ENCODE measurements at places on chromosomes 1 and 21.

GRCh38 chr1:39954870-39955546 is at the start of gene MFSD2A:
Gene MFSD2A (plus strand): TSS chr1:39955145. CDS start chr1:39955293, 148 bp downstream.
- DNase-seq: peak; percentile 93

DNA sequence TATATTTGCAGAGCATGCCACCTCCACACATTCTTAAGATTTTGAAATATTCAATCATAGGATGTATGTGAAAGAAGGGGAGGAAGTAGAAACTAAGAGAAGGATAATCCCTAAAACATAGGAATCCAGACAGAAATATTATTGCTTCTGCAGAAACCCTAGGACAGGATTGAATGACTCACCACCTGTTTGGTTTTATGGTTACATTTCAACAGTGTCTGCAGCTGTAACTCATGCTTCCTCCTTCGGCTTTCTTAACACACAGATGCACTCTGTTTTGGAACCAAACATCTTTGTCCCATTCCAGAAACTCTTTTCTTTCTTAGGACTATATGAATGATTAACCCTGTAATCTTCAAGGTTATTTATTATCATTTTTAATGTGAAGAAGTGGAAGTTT is 20.7 kb downstream of the RGS7 start:
- no peak for DNase-seq

GRCh38 chr1:155128755-155129473 is 1.2 kb downstream of the EFNA1 start:
- no peak for DNase-seq

DNA sequence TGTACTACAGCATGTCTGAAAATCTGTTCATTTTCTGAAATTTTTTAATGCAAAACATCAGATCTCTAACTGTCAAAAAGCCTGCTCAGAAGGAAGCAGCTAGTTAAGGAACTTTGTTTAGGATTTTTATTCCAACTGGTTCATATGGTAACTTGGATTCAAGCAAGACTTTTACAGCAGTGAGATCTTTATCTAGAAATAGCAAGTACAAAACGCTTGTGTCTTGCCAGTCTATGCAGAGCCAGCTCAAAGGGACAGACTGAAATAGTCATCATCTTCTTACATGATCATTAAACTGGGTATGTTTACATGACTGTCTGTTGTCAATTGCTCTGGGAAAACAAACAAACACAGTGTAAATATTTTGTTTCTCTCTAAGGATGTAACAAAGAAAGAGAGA is 37.6 kb downstream of the DDAH1 start:
- DNase-seq: no peak

GRCh38 chr1:182633657-182634281 is 29.6 kb upstream of the RGS16 start:
- no peak for DNase-seq

DNA sequence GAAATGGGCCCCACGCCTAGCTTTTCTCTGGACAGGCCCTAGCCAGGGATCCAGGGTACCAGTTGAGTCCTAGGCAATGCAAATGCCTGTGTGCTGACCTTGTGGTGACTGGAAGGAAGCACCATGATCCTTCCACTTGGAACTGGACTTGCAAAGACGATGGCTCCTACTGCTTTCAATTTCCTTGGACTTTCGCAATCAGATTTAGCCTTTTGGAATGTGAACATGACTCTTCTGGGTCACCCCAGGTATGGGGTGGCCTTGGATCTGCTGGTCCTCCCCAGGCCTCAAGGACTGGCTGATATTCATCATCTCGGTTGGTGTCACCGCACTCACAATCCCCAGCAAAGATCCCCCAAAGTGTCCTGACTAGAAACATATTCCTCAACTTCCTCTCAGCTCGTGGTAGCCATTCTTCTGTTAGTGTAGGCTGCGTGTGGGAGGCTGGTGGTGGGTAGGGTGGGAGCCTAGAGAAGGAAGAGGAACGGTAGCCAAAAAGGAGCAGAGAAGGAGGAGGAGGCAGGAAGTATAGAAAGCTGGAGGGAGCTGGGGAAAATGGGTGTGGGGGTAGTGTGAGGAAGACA is 130.5 kb downstream of the PPIAL4G start:
- DNase-seq: no peak

DNA sequence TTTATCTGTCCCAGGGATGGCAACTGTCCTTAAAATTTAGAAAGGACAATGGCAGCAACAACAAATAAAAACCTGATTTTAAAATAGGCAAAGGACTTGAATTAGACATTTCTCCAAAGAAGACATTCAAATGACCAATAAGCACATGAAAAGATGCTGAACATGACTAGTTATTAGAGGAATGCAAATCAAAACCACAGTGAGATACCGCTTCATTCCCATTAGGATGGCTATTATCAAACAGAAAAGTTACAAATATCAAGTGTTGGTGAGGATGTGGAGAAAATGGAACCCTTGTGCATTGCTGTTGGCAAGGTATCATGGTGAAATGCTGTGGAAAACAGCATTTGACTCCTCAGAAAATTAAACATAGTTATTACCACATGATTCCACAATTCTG is 120.7 kb downstream of the CRB1 start:
- no peak for DNase-seq

DNA sequence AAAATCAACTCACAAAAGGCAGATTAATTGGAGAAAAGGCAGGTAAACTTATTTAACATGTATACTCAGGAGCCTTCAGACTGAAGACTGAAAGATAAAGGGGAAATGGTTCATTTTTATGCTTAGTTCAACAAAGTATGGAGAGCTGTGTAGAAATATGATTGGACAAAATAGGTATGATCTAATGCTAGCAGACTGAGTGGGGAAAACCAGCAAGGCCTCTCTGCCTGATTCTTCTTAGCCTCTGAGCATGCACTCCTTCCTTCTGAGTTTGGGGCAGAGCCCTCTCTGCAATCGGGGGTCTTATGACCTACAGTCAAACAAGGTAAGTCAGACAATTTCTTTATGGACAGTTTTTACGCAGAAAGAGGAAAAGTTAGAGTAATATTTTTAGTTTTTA is 38.8 kb upstream of the SUCO start:
- DNase-seq: no peak

DNA sequence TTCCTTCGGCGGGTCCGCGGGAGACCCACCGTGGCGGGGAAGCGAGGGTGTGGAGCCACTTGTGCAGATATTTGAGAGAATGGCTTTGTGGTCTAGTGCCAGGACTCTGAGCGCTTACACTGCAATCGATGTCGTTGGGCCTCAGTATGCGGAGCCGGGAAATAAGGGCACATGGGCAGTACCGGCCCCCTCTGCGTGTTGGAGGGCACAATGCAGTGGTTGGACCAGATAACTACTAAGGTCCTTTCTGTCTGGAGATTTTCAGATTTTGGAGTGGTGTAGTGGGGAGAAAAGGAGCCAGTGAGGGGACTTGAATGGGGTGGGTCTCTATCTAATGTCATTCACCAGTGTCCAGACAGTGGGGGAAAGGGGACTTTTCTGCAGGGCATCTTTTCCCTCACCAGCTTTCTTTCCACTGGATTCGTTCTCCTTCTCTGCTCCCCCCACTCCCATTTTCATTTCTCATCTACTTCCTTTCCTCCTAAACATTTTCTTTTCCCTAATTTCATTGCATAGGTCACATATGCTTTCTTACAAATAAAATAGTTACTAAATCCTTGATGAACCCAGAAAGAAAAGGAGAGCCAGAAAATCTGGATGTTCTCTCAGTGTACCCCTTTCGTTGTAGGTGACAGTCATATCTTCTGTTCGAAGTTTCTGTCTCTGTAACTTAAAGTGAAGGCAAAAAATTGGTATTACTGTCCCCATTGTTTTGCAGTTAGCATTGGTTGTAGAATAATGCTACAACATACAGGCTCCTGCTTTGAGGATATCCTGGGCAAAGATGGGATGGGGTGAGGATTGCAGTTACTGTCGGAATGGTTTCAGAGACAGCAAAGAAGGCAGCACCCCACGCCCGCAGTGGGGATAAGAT is 1.4 kb downstream of the ATF3 start:
- DNase-seq: no peak

- no peak for DNase-seq
These were observed 42.4 kb downstream of the PTPRC start for GRCh38 chr1:198681252-198681651.

DNA sequence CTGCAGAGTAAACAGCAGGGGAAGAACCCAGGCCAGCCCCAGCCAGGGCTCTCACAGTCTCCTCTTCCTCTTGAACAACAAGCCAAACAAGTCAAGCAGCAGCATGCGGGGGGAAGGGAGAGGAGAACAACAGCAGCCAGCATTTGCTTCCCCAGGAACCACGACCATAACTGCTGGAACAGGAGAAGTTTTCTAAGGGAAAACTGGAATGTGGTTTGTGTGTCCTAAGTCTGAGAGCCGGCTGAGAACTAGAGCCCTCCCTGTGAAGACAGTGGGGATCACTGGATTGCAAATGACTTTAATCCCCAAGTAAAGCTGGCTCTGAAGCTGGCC is 48.2 kb downstream of the COQ8A start:
- no peak for DNase-seq

DNA sequence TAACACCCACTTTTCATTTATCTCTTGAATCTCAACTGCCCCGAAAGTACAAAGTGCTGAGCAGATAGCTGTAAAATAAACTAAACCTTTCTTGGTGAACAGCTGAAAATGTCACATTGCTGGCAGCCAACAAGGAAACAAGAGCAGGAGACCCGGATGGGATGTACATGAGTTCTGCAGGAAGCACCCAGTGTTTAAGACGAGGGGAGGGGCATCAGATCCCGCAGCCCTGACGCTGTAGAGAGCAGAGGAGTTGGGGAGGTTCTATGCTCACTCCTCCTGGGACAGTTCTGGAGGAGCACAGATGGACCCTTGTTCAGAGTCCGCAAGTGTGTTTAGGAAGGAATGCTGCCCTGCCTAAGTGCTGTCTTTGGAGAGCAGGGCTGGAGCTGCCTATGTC is 32.0 kb upstream of the EPHA8 start:
- no peak for DNase-seq

GRCh38 chr1:24126018-24126671 is 14.2 kb upstream of the MYOM3 start:
- DNase-seq: no peak

- DNase-seq: no peak
These were observed 28.9 kb downstream of the ODR4 start for GRCh38 chr1:186404454-186405051.

GRCh38 chr1:77143529-77144121 is 75.6 kb downstream of the PIGK start:
- DNase-seq: no peak

DNA sequence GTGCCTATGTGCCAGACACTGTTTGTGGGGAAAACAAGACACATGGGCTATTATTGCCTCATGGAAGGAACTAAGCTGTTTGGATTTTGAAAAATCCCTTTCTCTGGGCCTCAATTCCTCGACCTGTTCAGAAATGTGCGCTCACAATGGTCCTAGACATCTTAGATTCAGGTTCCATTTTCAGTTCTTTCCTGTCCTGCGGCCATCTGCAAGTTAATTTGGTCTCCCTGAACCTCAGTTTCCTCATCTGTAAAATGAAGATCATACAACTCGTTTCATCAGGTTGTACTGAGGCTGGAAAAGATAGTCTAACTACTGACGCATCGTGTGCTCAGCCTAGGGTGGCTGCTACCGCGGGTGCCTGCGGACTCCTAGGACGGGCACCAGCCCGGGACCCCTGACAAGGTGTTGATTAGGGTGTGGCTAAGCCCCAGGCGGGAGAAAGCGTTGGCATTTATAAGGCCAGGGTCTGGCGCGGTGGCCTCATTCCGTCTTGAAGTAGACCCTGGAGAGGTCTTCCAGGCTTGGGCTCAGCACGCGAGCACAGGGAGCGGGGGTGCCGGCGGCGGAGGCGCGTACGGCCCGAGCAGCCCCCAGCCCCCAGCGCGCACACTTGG is 493 bp upstream of the ELOA start:
- DNase-seq: no peak

GRCh38 chr1:241181471-241181870 is 175.5 kb downstream of the RGS7 start:
- no peak for DNase-seq

- DNase-seq: no peak
These were observed 107.0 kb downstream of the NAV1 start for GRCh38 chr1:201645956-201646355.

GRCh38 chr1:211343607-211344006 is 17.0 kb downstream of the TRAF5 start:
- DNase-seq: no peak

Measured in activated CD4-positive, alpha-beta T cell treated with anti-CD3 and anti-CD28 coated beads for 4 hours (primary cell).